ENCODE measurements at places on chromosomes 4 and X.
A peak's percentile ranks its signal among the peaks of the same experiment; 100 is the strongest.

DNA sequence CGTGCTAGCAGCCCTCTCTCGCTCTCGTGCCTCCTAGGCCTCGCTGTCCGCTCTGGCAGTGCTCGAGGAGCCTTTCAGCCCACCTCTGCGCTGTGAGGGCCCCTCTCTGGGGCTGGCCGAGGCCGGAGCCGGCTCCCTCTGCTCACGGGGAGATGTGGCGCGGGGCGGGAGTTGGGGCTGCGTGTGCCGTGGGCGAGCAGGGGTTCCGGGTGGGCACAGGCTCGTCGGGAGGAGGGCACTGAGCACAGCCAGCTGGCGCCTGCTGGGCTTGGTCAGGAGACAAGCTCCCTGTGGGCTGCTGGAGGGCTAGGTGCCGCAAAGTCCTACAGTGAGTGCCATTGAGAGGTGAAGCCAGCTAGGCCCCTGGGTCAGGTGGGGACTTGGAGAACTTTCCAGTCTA, 994.5 kb downstream of the C4orf33 start:
- no peak for DNase-seq

DNA sequence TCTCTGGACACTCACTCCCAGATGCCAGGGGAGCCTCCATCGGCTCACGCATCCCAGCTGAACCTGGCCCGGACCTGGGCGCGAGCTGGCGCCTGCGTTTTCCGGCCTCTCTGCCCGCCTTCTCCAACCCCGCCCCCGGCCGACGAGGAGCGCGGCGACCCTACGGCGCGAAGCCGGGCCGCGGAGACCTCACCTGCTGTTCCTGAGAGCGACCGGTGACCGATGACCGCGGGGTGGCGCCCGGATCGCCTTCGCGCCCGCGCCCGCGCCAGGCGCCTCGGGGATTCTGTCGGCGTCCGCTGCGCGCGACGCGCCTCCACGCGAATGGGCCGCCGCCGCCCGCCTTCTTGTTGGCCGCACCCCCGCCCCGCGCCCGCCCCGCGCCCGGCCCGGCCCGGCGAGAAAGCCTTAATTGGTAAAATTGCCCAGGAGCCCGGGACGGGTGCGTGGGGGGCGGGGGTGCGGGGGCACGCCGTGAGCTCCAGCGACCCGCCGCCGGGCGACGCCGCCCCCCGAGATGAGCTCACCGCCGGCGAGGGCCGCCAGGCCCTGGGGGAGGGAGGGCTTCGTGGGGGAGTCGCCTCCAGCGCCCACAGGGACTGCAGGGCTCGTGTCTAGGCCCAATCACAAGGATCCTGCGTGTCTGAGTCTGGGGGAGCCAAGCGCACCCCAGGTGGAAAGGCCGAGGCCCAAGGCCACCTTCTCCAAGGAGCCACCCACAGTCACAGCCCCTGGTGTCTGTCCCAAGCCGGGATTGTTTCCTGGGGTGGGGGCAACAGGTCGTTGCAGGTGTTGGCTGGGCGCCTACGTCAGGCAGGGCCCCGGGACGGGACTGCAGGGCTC, at the start of gene FLNA:
TSS of gene FLNA (minus strand) at position 322 of the 843 bp plus-strand sequence. CDS start 3,389 bp downstream, outside the sequence.
- peak; percentile 11 for DNase-seq

DNA sequence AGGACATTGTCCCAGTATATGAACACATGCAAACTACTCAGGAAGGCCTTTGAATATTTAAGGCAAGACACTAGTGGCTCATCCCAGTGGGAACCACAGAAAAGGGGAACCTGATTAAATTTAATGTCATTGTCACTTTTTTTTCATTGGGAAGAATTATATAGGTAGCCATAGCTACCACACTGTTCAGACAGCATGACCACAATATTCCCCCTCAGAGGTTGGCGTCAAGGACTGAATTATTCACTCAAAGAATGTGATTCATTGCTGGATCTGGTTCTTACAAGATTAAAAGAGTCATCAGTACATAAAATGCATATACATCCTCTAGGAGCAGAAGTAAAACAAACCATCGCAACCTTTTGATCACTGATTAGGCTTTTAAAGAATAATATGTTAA, 92.0 kb upstream of the SMARCAD1 start:
- DNase-seq, result no peak

- DNase-seq, result no peak
These were observed 33.7 kb downstream of the NOP14 start for GRCh38 chr4:2929469-2929868.

DNA sequence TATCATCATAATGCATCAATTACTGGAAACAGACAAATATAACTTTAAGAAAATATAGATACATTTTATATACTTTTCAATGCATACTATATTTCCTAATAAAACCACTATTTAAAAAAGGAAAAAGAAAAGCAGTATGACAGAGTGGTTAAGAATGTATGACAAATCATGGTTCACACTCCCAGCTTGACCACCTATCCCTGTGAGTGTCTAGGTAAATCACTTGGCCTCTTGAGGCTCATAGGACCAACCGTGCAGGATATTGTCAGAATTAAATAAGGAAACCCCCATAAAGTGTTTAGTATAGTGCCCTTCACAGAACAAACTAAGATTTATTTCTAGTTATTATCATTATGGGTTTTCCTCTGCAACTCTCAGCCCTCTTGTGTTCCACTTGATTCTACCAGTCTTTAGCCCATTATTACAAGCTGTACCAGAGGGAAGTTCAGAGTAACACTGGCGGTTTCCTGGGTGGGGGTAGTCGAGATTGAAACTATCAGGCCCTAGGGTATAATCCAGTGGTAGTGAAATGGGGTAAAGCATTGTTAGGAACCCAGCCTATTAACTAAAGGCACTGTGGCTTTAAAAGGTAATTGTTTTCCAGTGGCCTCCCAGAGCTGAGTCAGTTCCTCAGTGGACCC, 55.5 kb upstream of the PAK3 start:
- DNase-seq, result no peak

All from head of caudate nucleus (tissue), 42 donors.